Activated T-helper 17 cell treated with anti-CD3 and anti-CD28 coated beads, Interleukin-2, amount 50 U/mL, for 72 hours (primary cell): ENCODE measurements at places on chromosomes 2 and 18. TPM values are rescaled to one million over a fixed set of nuclear protein-coding genes. Genes with fewer than 3 reads are reported as not detected.

Gene COL3A1
- total RNA-seq = 0.64 TPM

GRCh38 chr2:112820343-112820742 is 16.2 kb downstream of the IL1B start:
- ATAC-seq = no peak

GRCh38 chr2:237536617-237537016 is 29.8 kb upstream of the PRLH start:
- no peak for ATAC-seq

DNA sequence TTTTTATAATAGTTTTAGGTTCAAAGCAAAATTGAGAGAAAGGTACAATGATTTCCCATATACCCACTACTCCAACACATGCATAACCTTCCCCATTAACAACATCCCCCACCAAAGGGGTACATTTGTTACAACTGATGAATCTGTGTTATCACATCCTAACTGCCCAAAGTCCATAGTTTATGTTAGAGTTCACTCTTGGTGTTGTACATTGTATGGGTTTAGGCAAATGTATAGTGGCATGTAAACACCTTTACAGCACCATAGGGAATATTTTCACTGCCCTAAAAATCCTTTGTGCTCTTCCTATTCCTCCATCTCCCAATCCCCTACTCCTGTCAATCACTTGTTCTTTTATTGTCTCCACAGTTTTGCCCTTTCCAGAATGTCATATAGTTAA is 471.6 kb downstream of the CPS1 start:
- no peak for ATAC-seq
